ENCODE measurements at places on chromosomes 2 and 18.

- no peak for DNase-seq
Measured at GRCh38 chr2:186546846-186547245, 43.0 kb upstream of the ITGAV start.

- no peak for DNase-seq
Measured at GRCh38 chr18:48138210-48138609, 207.8 kb upstream of the SMAD2 start.

GRCh38 chr2:105383432-105384166 lies 15.3 kb downstream of the FHL2 start:
- no peak for DNase-seq

GRCh38 chr2:145875016-145875415 lies 1355.1 kb upstream of the ZEB2 start:
- no peak for DNase-seq
